Endothelial cell of umbilical vein (primary cell): ENCODE measurements at places on chromosomes 5 and 9. TPM values are rescaled to one million over a fixed set of nuclear protein-coding genes. Genes with fewer than 3 reads are reported as not detected.

DNA sequence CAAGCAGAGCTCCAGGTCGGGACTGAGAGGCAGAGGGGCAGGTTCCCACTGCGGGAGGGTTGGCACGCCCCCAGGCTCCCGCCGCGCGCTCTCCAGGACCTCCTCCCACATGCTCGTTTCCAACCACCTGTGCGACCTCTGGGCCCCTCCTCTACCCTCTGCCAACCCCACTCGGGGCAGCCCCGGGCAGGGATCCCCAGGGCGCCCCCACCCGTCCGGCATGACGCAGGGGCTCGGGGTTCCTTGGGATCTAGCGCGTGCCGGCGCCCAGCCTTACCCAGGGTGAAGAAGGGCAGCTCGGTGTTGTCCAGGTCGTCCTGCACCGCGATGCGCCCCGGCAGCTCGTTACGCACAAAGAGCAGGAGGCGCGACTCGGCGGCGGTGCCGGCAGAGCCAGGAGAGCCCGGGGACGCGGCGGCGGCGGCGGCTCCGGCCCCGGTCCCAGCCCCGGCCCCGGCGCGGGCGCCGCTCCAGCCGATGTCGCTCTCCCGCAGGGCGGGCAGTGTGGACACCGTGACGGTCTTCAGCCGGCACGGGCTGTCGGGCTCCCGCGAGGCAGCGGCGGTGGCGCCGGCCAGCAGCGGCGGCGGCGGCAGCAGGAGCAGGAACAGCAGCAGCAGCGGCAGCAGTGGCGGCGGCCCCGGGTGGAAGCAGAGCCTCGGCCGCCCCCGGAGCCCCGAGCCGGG is 494 bp downstream of the ASTN2 start:
- DNase-seq, result no peak

DNA sequence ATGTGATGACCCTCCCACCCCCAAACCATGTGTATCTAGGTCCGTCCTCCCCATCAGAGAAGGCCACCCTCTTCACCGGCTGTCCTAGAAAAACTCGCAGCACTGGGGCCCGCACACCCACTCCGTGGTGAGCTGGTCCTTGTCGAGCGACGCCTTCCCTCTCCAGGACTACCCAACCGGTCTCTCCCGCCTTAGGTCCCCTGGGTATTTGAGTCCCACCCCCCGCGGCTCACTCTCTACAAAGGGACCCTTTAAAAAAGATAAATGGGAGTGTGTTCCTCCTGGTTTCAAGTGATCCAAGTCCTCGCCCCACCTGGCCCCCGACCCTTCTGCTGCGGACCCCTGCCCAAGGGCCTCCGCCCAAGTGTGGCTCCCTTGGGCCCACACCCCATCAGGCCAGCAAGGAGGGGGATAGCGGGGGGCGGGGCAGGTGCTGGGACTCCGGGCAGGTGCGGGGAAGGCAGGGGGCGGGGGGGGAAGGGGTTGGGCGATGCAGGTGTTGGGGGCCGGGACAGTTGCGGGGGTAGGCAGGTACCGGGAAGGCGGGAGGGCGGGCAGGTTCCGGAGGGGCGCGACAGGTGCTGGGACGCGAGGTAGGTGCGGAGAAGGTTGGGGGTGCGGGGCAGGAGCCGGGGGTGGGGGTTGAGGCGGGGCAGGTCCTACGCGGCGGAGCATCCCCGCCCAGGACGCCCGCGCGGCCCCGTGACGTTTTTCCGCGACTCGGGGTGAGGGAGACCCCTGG is 970 bp upstream of the ARRDC1 start:
- DNase-seq, result no peak

CFAP77 gene
- not detected in 2 replicates for total RNA-seq

- DNase-seq, result no peak
Measured at GRCh38 chr5:36712706-36713105, 106.3 kb downstream of the SLC1A3 start.

DNA sequence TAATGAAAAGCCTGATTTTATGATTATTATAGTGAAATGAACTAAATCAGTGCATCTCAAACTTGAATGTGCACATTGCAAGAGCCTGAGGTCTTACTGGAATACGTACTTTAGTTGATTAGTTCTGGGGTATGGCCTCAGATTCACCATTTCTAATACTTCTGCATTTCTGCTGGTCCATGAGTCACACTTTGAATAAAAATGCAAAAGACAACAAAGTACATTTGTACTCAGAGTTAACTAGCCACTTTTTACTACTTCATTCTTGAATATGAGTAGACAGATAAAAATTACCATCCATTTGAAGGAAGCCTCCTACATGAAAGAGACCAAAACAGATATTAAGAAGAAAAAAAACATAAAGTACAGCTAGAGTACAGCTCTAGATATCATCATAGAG is 27.1 kb upstream of the PRR16 start:
- no peak for DNase-seq

DNA sequence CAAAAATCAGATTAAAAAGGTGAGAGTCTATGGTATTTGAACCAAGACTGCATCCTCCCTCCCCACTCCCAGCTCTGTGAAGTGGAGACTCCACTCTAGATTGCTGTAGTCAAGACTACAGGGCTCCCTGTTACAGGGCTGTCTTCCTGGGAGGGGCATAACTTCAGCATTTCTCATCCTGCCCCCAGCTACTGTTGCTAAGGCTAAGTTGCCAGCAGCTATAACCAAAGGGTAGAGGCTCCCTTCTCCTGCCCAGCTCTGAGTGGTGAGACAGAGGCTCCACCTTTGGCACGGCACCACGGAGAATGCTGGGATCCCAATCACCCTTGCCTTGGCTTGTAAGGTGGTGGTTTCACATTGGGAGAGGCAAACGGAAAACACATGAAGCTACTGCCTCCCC is 39.2 kb upstream of the GCNT4 start:
- no peak for DNase-seq

DNA sequence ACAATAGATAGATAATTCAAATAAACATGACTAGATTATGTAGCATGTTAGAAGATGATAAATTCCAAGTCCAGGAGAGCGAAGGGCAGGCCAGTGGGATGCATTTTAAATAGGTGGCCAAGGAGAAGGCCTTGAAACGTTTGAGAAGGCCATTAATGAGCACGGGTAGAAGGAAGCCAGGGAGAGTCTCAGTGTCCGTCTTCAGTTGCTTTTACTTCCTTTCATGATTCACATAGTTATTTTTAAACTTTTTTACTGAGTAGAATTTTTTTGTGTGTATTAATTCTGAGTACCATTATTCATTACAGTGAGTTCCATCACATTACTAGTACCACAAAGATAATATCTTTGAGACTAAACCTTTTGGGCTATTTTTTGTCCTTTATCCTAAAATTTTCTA is 259.2 kb downstream of the ARRDC3 start:
- DNase-seq, result no peak

NCBP1 gene
- 42.8 and 45.3 TPM in 2 replicates for total RNA-seq

TRAF2 gene
- 21.5 and 23.1 TPM in 2 replicates for total RNA-seq

DNA sequence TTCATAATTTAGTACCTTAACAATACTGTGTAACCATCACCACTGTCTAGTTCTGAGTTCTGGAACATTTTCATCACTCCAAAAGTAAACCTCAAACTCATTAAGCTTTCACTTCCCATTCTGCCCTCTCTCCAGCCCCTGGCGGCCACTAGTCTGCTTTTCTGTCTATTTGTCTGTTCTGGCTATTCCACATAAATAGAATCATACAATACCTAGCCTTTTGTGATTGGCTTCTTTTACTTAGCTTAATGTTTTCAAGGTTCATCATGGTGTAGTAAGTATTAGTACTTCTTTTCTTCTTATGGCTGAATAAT is 138.7 kb downstream of the RAPGEF6 start:
- DNase-seq, result no peak

DNA sequence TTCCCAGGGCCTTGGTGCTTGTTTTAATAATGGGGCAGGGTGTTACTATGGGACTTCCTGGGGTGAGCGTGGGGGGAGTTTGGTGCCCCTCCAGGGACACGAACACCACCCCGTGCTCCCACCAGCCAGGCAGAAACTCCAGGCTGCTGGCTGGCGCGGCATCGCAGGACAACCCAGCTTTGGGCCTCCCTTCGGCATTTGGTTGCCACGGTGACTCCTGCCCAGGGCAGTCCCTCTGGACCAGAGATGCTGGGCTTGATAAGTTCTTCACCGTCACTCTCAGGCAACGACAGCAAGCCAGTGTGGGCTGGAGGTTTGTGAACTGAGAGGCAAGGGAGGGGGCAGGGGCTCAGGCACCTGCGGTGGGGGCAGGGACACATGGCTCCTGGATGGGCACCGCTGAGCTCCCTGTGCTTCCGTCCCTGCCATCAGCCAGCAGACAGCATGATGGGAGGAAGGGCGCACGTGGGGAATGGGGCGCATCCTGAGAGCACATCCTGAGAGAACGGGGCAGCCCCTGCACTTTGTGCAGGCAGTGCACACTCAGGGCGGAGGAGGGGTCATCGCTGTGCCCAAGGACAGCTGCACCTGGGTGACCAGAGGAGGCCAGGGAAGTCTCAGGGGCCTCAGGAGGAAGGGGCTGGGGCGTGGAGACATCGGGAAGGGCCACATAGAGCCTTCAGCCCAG is 116.4 kb downstream of the RXRA start:
- DNase-seq, result no peak

GRCh38 chr5:79535477-79536192 is 21.7 kb upstream of the HOMER1 start:
- DNase-seq, result no peak

- no peak for DNase-seq
Measured at GRCh38 chr5:135857630-135858311, 23.3 kb downstream of the SLC25A48 start.

GRCh38 chr9:72038890-72039410 is 21.5 kb downstream of the C9orf57 start:
- DNase-seq, result peak; percentile 74

DNA sequence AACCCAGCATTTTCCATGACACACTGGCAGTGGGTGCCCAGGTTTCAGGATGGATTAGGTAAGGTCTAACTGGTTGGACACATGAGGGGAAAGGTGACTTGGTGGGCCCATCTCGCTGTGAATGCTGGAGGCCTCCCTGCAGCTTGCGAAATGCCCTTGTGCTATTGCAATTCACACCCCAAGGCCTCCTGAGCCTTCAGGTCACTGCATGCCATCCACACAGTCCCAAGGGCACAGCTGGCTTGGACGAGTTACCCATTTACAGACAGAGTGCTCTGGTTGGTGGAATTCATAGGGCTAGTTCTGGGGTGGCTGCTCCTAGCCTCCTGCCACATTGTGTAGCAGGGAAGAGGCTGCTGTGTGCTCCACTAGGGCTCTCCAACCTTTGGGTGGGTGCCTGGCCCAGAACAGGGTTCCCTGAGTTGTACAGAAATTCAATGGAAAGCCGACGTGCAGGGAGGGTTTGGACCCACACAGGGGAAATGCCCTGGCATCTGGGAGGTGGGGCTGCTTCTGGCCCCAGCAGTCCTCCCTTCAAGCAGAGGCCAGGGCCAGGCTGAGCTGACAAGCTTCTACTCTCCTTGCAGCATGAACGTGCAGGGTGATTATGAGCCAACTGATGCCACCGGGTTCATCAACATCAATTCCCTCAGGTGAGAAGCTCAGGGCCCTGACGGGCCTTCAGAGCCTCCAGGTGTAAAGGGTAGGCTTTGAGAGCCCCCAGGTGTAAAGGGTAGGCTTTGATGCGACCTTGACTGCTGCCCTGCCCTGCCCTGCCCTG is 54.3 kb downstream of the ASS1 start:
- no peak for DNase-seq

DNA sequence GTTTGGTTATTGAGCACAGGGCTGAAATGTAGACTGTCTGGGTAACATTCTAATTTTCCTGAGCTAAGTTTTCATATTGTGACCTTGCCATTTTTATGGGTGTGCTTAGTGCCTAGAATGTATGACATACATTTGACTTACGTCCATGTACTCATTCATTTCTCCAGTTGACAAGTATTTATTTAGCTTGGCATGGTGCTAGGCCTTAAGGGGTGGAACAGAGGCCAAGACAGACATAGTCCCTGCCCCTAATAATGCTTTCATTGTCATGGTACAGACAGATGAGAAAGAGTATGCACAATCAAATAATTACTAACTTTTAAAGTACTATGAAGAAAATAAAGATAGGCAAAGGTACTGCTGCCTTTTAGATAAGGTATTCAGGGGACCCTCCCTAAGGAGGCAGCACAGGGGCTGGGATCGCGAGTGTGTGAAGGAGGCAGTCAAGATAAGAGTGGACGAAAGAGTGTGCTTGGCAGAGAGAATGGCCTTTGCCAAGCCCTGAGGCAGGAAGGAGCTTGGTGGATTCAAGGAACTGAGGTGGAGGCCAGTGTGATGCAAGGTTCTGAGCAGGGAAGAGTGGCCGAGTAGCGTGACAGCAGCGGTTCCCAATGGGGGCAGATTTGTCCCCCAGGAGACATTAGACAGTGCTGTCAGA is 128.0 kb downstream of the PIP5K1B start:
- DNase-seq, result no peak

BAAT gene
- not detected in 2 replicates for total RNA-seq

GRCh38 chr9:72165821-72166547 is 16.7 kb downstream of the GDA start:
- no peak for DNase-seq

DNA sequence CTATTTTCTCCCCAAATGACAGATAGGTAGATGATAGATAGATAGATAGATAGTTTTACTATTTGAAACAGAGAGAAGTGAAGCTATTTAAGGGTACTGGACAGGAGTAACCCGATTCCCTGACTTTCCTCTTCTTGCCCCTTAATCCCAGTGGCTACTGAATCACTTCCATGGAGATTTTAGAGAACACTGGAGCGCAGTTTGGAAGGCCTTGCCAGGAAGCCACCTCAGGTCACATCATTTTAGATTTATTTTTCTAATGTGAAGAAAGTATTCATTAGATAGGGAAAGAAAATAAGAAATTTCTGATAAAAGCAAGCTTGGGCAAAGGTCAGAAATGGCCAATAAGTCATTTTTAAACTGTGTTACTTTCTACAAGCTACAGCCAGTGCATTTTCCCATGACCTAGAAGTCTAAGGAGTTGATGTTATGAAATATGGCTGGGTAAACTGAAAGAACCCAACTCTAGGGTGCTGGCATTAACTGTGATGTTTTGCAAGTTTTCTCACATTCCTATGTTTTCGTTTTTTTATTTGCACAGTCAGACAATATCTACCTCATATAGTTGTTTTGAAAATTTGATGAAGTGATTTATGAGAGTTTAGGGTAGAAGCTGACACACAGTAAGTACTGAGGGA is 544.7 kb upstream of the PTGER4 start:
- DNase-seq, result peak; percentile 59

GRCh38 chr5:15664961-15665360 is 165.0 kb downstream of the FBXL7 start:
- DNase-seq, result no peak

GRCh38 chr9:79240774-79241173 is 331.0 kb upstream of the TLE4 start:
- no peak for DNase-seq
